ENCODE measurements at places on chromosomes 11 and 22.

DNA sequence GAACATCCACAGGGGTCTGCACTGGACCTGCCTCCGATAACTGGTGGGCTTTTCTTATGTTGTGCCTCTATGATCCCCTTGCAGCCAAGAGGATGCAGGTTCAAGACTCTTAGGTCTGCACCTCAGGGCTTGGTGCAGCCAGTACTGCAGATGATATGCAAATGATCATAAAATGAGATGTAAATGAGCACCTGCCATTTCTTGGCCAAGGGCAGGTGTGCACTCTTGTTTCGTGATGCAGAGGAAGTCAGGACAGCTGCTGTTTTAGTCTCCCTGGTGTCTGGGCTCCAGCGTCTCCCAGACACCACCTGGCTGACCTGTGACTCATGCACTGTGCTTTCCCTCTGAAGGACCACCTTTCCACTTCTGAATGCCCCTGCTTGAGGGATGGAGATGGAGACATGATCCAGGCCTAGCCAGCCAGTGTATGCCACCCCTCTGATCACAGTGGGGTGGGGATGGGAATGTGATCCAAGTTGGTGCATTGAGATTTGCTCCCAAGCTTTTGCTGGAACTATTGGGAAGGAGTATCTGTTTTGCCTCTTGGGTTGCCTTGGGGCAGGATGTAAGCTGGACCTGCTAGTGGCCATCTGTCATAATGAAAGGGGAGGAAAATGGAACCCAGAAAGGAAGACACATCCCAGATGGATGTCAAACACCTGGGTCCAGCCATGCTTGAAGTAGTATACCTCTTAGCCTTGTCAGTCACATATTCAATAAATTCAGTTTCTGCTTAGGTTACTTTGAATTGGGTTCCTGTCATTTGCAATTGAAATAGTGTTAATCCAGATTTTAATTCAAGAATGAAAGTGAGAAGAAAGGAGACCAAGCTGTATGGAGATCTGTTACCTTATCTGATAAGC is 3.3 kb upstream of the KCNJ11 start:
- DNase-seq = no peak

GRCh38 chr11:119486016-119486415 is 63.0 kb upstream of the THY1 start:
- no peak for DNase-seq

- DNase-seq = no peak
These were observed 70.1 kb downstream of the PDE3B start for GRCh38 chr11:14713496-14714244.

DNA sequence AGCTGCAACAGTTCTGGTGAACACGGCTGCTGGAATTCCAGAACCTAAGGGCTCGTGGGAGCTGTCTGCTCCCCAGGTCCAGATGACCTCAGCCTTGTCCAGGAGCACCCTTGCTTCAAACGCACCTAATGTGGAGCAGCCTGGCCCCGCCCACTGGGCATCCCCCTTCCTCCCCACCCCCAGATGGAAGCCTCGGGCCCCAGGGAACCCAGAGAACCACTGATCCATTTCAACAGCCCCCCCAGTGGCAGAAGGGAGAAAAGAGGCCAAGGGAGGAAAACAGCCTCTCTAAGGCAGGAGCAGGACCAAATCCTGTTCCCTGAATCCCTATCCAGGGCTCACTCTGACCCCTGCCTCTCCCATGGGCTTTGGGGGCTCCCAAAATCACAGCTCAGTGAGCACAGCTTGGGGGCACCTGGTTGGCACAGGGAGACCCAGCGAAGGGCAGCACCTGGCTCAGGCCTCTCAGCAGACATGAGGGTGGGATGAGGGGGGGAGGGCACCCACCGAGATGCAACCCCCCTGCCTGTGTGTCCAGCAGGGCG is 1.2 kb downstream of the CYTH4 start:
- no peak for DNase-seq

GRCh38 chr11:114163830-114164401 is 104.4 kb downstream of the ZBTB16 start:
- DNase-seq = peak; percentile 89

DNA sequence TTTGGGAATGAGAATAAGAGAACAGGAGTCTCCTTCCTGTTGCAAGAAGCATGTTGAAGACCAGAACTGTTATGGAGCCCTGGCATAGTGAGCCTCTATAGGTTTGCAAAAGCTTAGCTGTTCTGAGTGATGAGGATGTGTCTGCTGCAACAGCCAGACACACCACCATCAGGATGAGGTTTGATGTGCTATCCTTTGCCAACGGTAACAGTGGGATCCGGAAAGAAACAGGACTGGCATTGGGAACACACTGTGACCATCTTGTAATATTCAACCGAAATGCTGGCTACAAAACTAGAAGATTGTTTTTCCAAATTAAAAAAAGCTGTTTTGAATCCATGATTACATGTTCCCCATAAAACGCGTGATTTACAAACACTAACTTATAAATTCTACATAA is 117.0 kb downstream of the ME3 start:
- DNase-seq = no peak

- DNase-seq = no peak
These were observed 38.2 kb downstream of the SYTL2 start for GRCh38 chr11:85772695-85773094.

DNA sequence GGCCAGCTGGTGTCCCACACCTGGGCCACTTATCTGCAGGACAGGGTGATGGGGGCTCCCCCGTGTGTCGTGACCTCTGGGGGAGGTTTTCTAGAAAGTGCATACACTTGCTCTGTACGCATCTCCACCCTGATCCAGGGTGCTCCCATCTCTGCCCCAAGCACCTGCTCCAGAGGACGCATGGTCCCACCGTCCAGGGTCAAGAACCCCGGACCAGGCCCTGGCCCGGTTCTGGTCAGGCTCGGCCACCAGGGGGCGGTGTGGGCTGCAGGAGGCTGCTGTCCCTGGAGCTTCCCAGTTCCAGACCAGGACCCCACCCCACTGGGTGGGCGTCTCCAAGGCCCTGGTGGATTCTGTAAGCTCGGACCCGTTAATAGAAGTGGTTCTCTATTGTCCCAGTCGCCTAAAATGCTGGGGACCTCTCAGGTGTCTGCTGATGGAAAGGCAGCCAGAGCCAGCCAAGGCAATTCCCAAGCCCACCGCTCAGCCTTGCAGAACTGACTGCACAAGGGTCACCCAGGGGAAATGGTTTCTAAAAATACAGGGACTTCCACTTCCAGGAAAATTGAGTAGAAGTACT is 34.7 kb upstream of the SEPTIN5 start:
- no peak for DNase-seq
